ENCODE measurements at places on chromosomes 7 and 10.

GRCh38 chr10:43249151-43249961 is 17.5 kb downstream of the RASGEF1A start:
- DNase-seq = no peak

DNA sequence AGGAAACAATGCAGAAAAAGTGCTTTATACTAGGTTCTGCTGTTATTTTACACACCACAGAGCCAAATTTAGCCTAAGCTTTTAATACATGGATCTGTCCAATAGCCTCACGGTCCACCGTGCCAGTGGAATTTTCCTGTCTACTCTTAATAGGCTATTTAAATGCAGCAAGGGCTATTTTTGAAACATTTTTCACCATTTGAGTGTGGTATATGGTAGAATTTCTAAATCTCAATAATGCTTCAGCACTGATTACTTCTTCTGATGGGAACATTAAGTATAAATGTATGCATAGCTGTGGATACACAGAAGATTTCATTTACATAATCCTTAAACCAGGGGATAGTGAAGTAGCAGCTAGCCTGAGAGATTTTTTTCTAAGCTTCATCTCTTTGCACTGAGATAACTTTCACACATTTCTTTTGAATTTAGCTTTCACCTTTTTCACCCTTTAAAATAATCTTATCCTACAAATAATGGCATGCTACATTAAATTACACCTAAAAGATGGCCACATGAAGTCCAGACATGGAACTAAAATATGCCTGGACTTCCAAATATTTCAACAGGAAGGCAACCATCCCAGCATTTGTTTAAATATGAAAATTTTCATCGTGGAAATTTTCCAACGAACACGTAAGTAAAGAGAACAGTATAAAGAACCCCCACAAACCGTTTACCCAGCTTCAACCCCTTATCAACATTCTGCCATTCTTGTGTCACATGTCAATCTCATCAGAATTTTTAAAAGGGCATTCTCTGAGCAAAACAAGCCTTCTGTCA is 45.4 kb downstream of the AMPH start:
- DNase-seq = peak; percentile 23

DNA sequence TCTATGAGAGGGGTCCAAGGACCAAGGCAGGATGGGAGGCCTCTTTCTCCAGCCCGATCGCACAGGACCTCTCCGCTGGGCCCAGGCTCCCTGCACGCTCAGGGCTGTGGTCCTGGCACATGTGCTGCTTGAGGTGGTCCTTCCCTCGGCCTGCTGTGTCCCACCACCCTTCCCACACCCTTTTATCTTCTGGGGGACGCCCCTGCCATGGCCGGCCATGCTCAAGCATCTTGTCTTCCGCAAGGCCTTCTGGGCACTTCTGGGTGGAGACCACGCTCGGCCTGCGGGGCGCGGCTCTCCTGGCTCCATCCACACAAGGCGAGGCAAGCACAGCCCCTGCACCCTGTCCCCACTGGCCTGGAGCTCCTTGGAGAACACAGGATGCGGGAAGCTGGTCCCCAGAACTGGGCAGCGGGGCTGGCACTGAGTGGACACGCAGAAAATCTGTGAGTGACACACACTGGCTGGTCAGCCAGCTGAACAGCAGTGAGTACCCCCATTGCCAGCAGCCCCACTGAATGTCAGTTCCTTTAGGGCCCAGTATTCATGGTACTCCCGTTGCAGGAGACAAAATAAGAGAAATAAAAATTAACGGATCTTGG is 115.9 kb downstream of the TCERG1L start:
- no peak for DNase-seq

GRCh38 chr10:112793202-112793921 is 156.7 kb upstream of the TCF7L2 start:
- no peak for DNase-seq

- no peak for DNase-seq
Measured at GRCh38 chr7:44580945-44581878, 819 bp downstream of the TMED4 start.

GRCh38 chr7:153193144-153193595 is 433.6 kb downstream of the ACTR3B start:
- DNase-seq = no peak

DNA sequence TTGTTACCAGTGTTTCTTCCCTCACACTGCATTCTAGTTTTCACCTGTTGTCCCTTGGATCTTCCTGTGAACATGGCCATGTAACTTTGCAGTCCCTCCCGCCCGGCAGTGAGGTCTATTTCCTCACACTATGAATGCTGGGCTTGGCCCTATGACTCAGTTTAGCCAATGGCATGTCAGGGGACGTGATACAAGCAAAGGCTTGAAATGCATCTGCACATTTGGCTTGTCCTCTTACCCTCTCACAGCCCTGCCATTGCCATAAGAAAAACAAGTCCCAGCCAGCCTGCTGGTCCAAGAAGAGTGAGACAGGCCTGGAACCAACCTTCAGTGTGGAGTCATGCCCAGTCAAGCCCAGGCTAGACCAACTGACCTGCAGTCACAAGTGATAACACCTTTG is 17.1 kb upstream of the EZH2 start:
- DNase-seq = no peak

DNA sequence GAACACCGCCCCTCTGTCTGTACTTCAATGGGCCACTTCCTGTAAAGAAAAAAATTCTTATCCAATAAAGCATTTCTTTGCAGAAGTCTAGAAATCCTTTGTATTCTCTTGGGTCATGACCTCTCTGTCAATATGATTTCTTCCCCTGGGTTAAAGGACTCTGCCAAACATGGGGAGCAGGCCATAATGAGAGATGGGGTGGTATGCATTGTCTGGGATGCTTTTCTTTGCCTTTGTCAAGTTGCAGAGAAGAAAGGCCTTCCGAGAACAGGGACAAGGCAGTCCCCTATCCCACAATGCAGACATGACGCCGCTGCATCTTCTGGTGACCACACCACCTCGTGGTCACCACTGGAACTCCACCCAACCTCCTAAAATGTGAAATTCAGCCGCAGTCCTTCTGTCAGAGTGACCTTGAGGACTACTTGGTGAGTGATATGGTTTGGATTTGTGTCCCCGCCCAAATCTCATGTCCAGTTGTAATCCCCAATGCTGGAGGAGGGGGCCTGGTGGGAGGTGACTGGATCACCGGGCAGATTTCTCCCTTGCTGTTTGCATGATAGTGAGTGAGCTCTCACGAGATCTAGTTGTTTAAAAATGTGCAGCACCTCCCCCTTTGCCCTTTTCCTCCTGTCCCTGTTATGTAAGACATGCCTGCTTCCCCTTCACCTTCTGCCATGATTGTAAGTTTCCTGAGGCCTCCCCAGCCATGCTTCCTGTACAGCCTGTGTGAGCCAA is 15.2 kb upstream of the FRMPD2 start:
- no peak for DNase-seq

GRCh38 chr7:140010194-140010895 is 52.4 kb downstream of the PARP12 start:
- no peak for DNase-seq

DNA sequence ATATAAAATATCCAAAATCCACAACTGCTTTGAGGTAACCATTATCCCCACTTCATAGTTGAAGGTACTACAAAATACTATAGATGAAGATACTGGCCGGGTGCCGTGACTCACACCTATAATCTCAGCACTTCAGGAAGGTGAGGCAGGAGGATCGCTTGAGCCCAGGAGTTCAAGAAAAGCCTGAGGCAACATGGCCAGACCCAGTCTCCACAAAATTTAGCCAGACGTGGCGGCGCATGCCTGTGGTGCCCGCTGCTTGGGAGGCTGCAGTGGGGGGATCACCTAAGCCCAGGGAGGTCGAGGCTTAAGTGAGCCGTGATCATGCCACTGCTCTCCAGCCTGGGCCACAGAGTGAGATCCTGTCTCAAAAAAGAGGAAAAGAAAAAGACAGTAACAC is 21.7 kb downstream of the TMEM254 start:
- no peak for DNase-seq
